ENCODE measurements at places on chromosomes 2 and 18. TPM values are rescaled to one million over a fixed set of nuclear protein-coding genes. Genes with fewer than 3 reads are reported as not detected.

CMPK2 gene
- 0.57 TPM for total RNA-seq

ERFE gene
- total RNA-seq, result 3.8 TPM

ASB18 gene
- total RNA-seq, result not detected

SP140L gene
- 2.1 TPM for total RNA-seq

TEX44 gene
- not detected for total RNA-seq

CRYGD gene
- not detected for total RNA-seq

RAB17 gene
- total RNA-seq, result 1.5 TPM

GRB14 gene
- total RNA-seq, result 2.6 TPM

LBX2 gene
- total RNA-seq, result 1.00 TPM

AOX1 gene
- total RNA-seq, result 7.5 TPM

LRATD1 gene
- 27.0 TPM for total RNA-seq

GPR45 gene
- total RNA-seq, result not detected

TGFA gene
- total RNA-seq, result 144 TPM
